ENCODE measurements at places on chromosomes 13 and 19. TPM values are rescaled to one million over a fixed set of nuclear protein-coding genes. Genes with fewer than 3 reads are reported as not detected.
A peak's percentile ranks its signal among the peaks of the same experiment; 100 is the strongest.

The C19orf67 gene
- not detected for total RNA-seq

The IGFL1 gene
- not detected for total RNA-seq

The ADM5 gene
- not detected for total RNA-seq

The RUBCNL gene
- 2.2 TPM for total RNA-seq

DNA sequence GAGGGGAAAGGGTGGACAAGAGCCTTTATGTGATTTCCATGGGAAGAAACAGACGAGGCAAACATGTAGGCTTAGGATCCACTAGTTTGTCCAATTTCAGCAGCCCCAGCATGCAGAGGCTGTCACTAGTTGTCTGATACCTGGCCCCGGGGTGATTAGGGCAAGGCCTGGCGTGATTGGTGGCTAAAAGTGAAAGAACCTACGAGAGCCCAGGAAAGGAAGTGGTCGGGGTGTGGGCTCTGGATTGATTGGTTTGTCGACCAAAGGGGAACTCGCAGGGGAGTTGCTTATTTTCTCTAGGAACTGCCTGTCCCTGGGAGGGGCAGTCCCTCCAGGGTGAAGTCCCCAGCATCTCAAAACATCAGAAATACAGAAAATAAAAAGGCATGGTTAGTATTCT is 64.2 kb upstream of the UQCRFS1 start:
- H3K4me3 ChIP-seq: no peak overlapping the region
- H3K27me3 ChIP-seq: no peaks in the 10 kb centered on the region
- no peak overlapping the region for H3K27ac ChIP-seq
- no peaks in the 10 kb centered on the region for H3K4me1 ChIP-seq

- H3K4me3 ChIP-seq: no peak overlapping the region
- H3K4me1 ChIP-seq: no peaks in the 10 kb centered on the region
- DNase-seq: no peak
- H3K27me3 ChIP-seq: no peaks in the 10 kb centered on the region
- no peaks in the 10 kb centered on the region for H3K36me3 ChIP-seq
Observed at GRCh38 chr13:58056426-58056825, 424.9 kb downstream of the PCDH17 start.

- DNase-seq: peak; percentile 72
- peak overlapping the region; percentile 79 for H3K4me3 ChIP-seq
- no peaks in the 10 kb centered on the region for H3K36me3 ChIP-seq
Observed at GRCh38 chr19:7904074-7905020, 670 bp downstream of the MAP2K7 start.

DNA sequence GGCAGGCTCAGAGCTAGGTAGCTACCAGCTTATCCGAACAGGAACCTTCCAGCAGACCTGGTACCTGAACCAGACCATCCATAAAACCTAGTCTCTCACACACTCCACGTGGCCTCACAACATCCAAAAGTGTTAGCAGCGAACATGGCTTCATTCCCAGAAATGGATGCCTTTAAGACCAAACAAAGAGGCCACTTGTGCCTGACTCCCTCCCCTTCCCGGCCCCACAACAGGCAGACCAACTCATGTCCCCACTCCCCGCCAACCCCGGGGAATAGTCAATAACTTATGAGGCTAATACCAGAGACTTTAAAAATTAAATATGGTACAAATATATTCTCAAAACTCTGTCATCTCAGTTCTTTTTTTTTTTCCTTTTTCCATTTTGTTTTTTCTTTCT is 46.2 kb downstream of the ZNF557 start:
- DNase-seq: no peak
- H3K27me3 ChIP-seq: no peaks in the 10 kb centered on the region

DNA sequence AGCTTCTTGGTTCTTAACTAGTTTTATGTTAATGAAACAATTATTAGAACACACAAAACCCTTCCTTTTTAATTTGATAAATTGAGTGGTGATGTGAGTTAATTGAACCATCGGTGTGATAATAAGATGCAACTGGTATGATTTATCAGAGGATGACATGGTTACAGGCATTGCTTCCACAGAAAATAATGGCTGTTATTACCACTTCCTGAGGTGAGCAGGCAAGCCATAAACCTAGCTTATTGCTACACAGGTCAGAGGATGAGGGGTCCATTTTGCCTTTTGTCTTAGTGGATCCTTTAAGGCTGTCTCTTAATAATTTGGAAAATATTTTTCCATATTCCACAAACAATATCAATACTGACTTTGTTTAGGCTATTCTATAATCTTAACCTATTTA is 226.6 kb upstream of the EDNRB start:
- DNase-seq: no peak
- no peaks in the 10 kb centered on the region for H3K4me1 ChIP-seq
- H3K36me3 ChIP-seq: no peaks in the 10 kb centered on the region
- no peaks in the 10 kb centered on the region for H3K27me3 ChIP-seq

DNA sequence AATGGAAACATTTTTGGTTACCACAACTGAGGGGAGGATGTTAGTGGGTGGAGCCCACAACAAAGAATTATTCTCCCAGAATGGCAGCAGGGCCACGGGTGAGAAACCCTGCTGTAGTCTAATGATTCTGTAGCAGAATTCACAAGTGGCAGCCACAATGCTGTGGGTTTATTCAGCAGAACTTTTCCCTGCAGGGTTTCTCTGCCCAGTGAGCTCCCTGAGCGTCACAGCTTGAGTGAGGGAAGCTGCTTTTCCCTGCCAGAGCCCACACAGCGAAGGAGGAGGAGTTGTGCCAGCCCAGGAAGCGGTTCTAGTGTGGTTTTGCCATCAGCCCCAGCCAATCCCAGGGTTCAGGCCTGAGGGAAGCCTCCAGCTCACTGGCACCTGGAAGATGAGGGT is 4.4 kb downstream of the ATP12A start:
- no peaks in the 10 kb centered on the region for H3K4me1 ChIP-seq
- no peak overlapping the region for H3K4me3 ChIP-seq
- no peaks in the 10 kb centered on the region for H3K36me3 ChIP-seq
- no peak overlapping the region for H3K27ac ChIP-seq
- no peak for DNase-seq
